ENCODE measurements at places on chromosomes 5 and 9.

- no peak for DNase-seq
Observed at GRCh38 chr5:110257971-110258370, 468.5 kb downstream of the TMEM232 start.

DNA sequence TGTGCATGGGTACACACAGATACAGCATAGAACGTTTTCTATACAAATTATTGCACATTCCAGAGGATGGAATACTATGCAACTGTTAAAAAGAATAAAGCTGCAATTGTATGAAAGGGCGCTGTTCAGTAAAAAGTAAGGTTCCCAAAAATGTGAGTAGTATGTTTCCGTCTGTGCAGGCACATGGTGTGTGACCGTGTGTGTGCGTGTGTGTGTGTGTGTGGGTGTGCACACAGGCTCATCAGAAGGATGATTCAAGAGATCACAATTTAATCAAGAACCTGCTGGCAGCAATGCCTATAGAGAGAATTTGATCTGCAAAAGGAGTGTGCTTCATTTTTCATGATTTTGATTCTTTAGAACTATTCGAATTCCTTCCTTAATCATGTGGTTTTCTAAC, 76.3 kb downstream of the SEMA4D start:
- no peak for DNase-seq

DNA sequence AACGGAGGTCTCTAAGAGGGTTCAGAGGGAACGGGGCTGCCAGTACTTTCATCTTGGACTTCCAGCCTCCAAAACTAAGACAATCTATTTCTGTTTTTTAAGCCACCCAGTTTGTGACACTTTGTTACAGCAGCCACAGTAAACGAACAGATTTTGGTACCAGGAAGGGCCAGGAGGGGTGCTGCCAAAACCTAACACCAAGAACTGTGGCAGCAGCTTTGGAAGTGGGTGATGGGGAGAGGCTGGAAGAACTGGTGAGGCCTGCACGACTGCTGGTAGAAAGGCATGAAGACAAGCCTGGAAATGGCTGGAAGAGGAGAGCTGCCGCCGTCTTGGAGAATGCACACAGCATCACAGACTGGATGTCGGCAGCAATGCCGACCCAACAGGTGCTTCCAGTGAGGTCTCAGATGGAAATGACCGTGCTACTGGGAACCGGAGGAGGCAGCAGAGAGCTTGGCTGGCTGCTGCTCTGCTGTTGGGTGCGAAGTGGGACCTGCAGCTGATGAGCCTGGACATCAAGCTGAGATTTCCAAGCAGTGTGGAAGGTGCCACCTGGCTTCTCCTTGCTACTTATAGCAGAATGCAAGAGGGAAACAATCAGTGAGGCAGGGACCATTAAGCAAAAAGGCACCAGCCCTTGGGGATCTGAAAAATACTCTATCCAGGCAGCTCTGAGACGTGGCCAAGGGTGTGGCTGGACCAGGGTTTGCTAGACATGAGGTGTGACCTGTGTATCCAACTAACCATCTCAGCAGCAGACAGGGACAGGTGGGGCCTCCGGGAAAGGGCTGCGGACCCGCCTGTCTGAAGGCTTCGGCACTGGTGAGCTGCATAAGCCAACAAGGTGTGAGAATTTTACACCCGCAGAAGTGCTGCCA, 4.7 kb upstream of the TMEM210 start:
- no peak for DNase-seq

DNA sequence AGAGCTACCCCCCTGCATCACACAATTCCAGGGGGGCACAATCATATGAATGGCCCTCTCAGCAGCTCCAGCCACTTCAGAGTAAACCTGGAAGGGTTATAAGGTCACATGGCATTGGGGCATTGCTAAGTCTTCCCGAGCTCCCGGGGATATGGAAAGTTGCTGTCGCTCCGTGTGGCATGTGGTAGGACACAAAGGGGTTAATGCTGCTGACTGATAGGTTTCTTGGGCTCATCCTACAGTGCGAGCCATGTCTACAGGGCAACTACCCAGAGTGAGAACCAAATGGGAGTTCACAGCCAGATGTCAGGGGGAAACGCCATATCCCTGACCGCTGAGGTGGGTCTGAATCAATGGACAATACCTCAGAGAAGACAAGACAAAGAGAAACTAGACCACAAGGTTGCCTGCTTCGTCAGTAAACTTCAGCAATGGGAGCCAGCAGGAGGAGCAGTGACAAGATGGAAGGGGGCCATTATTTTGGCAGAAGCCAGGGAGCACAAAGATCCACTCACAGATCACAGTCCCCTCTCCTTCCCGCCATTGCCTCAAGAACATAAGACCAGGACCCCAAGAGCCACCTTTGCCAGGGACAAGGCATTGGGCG, 52.4 kb upstream of the SHISAL2B start:
- no peak for DNase-seq

GRCh38 chr9:37187713-37188439, 67.5 kb downstream of the ZCCHC7 start:
- no peak for DNase-seq

DNA sequence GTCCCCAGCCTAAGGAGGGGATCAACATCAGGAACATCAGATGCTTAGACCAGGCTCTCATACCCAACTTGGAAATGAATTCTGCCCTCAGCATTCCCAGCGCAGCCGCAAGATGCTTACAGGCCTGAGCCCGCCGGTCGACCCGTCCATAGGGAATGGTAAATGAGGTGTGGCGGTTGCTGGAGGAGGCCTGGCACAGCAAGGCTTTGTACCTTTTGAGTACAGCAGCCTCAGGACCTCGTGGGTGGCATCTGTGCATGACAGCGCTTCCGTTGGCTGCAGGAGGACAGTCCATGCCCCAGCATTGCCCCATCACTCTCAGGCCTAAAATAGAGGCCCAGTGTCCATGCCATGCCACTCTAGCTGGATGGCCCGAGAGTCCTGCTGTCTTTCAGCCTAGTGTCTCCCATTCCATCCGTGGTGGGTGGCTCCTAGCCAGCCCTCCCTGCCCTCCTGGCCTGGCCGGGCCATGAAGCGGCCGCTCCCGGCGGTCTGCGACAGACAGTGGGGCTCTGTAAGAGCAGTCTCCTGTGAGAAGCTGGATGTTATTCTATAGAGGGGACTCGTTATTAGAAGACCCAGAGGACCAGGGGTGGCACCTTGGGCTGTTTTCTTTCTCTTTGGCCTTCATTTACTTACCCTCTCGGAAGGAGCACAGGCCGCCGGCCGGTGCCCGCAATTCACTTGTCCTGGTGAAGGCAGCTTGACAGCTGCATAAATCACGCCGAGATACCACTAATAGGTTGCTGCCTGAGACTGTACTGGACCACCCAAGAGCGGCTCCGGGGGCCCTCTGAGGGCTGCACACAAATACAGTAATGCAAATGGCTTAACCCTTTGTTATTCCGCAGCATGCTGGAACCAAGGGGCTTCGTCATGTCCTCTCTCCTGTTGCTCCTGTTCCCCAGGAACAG, 223.5 kb upstream of the TUT7 start:
- no peak for DNase-seq

GRCh38 chr9:15485836-15486666, 24.7 kb downstream of the PSIP1 start:
- no peak for DNase-seq

DNA sequence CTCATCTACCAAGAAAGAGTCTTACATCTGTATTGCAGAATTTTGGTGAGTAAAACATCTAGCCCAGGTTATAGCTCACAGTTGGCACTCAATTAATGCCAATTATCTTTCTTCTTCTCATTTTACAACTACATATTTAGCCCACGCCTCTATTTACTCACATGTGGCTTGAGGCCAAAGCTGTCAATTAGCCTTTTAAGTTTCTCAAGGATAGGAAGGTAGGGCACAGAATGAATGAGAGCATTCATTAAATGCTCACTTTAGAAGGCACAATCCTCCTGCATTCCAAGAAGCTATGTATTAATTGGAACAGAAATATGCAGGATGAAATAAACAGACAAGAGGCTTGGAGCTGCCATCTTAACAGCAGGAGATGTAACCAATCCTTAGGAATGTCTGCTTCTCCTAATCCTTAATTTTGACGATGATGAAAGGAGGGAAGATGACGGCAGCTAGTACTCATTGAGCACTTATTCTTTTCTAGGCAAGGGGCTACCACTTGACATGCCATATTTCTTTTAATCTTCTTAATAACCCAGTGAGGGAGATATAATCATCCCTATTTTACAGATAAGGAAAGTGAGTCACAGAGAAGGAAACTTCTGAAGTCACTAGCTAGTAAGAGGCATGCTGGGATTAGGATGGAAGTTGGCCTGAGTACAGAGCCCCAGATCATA, 30.8 kb upstream of the PANK3 start:
- no peak for DNase-seq

GRCh38 chr9:70830618-70831017, 290.8 kb downstream of the TRPM3 start:
- DNase-seq, result no peak

DNA sequence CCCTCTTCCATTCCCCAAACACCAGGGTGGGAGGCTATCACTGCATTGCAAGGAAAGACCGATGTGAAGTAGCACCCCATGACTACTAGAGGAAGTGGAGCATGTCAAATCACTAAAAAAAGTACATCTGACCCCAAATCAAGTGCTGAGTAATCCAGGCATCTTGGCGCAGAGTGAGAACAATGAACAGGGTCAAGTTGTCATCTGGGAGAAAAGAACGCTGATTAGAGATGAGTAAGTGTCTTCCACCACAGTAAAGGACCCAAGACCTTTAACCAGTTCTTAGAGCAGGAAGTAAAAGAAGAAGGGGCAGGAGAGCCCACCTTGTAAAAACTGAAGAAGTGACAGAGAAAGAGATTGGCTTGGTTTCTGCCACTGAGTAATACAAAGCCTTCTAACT, 75.0 kb upstream of the RAD23B start:
- no peak for DNase-seq

DNA sequence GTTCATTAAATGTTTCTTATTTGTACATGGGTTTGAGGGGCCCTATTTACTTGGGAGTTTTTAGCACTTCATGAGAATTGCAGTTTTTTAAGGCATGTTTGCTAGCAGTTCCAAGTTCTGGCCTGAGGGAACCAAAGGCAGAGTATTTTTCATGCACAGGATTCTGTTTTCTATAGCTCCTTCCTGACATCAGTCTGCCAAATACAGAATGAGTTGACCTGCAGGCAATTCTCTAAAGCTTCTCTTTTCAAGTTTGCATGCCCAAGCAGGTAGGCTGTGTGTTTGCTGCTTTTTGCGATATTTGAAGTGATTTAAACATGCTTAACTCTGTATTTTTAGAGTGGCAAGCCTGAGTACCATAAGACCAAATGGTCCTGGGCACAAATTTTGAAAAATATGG, 75.8 kb downstream of the AOPEP start:
- DNase-seq, result no peak

- DNase-seq, result no peak
Observed at GRCh38 chr5:128825826-128826225, 139.5 kb upstream of the SLC27A6 start.

DNA sequence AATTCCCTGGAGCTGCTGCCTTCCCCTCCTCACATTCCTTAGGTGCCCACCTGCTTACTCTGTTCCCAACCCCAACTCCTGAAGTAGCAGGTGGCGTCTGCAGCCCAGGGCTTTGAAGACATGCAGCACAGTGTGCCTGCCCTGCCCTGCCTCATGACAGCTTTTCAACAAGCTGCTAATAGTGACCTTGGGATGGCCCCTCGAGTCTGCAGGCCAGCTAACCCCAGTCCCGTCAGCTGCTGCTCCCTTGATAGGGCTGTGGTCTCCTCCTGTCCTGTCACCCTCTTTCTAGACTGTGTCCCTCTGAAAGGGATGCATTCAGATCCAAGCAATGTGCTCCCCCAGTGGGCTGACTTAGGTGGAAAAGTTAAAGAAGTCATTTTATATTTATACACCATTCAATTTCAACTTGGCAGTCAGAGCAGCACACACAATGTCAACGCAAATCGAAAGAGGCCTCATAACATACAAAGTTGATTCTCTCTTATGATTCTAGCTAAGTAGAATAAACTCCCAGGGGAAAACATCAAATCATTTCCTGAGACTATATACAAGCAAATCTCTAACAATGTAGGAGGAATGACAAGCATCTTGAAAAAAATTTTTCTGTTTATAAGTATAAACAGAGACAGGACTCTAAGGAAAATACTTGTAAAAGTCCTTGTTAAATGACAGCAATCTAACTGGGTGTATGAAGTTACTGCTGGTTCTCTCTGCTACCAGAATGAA, 37.9 kb downstream of the ADRB2 start:
- no peak for DNase-seq

GRCh38 chr9:136566901-136567300, 21.1 kb upstream of the NOTCH1 start:
- DNase-seq, result no peak

DNA sequence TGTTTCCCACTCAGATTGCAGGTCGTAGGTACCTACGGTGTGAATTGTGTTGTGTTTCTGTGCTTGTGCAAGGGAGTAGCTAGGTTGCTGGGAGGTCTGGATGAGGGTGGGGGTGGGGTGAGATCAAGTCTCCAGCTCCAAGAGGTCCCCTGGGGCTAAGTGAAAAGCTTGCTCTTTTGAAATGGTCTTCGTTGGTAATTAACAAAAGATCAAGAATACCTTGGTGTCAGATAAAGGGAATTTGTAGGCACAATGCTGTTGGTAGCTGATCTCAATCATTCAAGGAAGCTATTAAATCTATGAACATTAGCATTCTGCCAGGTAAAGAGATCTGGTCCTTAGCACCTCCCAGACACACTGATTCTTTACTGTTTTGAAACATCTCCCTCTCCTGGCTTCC, 928 bp upstream of the PCDHGC4 start:
- no peak for DNase-seq

DNA sequence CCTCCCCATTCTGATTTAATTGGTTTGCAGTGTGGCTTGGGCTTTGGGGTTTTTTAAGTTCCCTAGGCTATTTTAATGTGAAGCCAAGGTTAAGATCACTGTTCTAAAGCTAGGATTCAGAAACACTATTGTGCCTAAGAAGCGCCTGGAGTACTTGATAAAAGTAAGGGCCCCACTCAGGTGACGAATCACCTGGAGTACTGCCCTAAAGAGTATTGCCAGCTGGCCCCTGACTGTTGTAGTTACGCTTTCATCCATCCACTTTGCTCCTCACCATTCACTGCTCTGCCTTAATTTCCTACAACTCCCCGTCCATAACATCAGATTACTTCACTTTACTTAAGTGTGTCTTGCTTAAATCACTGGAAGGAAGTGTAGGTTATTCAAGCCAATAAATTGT, 119.3 kb downstream of the CD180 start:
- no peak for DNase-seq

DNA sequence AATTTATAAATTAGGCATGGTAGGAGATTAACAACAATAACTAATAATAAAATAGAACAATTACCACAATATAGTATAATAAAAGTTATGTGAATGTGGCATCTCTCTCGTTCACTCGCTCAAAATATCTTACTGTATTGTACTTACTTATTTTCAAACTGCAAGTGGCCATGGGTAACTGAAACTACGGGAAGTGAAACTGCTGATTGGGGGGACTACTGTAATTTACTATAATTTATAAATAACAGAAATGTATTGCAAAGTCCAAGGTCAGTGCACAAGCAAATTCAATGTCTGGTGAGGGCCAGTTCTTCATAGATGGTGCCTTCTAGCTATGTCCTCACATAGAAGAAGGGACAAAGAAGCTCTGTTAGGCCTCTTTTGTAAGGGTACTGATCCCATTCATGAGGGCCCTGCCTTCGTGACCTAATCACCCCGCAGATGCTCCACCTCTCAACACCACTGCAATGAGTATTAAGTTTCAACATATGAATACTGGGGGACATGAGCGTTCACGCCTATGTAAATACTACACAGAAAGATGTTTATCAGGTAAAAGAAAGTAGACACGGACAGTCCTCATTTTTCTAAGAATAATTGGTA, 39.0 kb downstream of the KCNIP1 start:
- no peak for DNase-seq

Data from activated CD8-positive, alpha-beta memory T cell treated with anti-CD3 and anti-CD28 coated beads for 1 hour (primary cell).